8988T (cell line): ENCODE measurements at places on chromosomes 2 and 18.

- DNase-seq, result no peak
These were observed 1.4 kb downstream of the ANO7 start for GRCh38 chr2:241189856-241190201.

- no peak for DNase-seq
These were observed 152.3 kb downstream of the PRPF40A start for GRCh38 chr2:152564754-152565551.

DNA sequence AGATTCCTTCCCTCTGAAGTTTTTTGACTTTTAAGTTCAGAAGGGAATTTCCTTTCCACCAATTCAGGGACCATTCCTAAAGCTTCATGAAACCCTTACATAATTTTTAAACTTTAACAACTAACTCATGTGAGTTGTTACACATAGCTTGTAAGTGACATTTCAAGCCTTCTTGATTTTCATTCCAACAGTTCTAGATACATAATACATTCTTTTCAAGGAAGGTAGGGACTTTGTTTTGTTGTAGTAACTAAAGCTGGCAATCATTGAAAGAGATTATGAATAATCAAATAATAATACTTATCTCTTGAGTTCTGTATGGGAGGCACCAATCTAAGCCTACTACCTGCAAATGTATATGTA, 45.4 kb downstream of the SETBP1 start:
- no peak for DNase-seq

GRCh38 chr2:33660416-33661123, 61.5 kb upstream of the FAM98A start:
- DNase-seq, result no peak

- no peak for DNase-seq
These were observed 54.1 kb downstream of the E2F6 start for GRCh38 chr2:11411768-11412448.

DNA sequence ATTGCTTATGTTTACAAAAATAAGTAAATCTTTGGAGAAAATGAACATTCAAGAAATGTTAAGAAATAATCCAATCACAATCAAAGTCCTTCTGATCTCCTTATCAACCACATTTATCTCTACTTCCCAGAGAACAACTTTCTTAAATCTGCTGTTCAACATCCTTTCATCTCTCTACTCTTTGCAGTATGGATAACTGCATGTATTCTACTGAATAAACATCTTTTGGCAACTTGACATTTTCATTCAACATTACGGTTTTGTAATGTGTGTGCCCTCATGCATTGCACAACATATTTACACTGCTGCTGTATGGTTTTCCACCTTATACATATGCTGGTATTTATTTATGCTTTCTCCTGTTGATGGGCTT, 9.2 kb downstream of the CMPK2 start:
- no peak for DNase-seq

DNA sequence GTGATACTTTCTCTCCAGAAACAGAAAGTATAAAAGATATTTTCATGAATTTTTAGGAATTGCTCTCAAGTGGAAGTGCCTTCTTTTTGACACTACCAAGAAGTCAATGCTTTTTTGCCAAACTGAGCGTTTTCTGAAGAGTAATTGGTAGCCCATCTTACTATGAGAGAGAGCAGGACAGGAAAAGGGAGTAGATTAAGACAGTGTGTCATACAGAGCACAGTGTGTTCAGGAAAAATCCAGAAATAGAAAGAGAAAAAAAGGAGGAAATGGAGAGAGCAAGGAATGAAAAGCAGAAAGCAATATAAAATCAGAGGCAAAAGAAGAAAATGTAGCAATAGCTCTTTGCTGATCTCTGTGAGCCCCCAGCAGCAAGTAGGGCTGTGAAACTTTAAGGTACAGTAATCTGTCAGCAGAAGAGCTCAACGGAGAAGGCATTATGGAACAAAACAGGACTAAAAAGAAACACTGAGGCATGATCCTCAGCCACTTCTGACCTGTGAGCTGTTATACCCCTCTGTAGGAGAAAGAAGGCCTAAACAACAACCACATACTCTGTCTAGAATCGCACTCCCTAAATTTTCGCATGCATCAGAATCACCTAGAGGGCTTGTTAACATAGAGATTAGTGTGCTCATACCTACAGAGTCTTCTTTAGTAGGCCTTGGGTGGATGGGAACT, 15.0 kb upstream of the PGAP1 start:
- DNase-seq, result no peak

- no peak for DNase-seq
These were observed 25.0 kb downstream of the FASTKD2 start for GRCh38 chr2:206790311-206790935.

- no peak for DNase-seq
These were observed 164.4 kb upstream of the KLHL29 start for GRCh38 chr2:23220513-23221094.

DNA sequence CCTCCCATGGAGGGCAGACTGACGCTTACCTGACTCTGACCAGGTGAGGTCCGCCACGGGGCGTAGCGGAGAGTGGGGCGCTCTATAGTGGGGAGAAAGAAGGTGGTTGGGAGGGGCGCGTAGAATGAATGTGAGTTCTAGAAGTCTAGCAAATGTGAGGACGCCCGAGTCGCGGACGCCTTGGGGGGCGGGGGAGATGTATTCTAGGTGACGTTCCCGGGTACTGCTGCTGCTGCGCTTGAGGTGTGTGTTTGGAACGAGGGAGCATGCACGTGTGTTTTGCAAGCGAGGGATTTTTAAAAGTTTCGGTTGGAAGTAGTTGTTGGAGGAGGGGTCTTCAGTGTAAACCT, 758 bp downstream of the RIF1 start:
- DNase-seq, result no peak

DNA sequence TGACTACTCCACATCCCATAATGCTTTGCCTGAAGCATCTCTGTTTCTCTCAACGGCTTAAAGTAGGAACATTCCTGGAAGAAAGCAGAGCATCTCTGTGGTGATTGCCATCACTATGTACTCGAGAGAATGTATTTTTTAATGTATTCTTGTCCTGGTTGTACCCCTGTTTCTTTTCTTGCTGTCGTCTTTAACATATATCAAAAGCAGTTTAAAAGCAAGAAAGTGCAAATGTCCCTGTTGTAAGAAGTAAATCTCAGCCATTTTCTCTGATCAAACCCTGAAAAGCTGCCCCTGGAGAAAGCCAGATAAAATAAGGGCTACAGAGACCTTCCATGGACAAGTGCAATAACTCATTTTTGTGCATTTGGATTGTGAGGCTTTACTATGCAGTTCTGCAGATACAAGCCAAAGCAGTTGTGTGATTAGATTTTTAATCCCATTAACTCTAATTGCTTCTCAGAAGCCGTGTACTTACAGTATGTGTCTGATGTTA, 70.8 kb downstream of the XIRP2 start:
- DNase-seq, result no peak
